ENCODE measurements at places on chromosomes 2 and 18.

DNA sequence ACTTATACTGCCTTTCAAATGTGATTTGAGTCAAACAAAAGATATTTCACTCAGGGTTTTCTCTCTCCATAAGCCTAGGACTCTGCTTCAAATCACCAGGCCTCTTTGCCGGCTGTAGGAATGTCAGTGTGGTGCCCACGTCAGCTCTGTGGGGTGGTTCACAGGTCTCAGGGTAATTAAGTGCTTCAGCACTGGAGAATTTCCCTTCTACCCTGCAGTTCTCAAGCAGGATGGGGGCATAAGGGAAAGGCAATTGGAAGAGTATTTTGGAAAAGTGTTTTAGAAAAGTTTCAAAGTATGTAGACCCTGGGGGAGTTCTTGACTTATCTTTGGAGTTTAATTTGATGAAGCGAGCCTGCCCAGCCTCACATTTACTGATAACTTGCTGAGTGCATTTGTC, 9.6 kb downstream of the CNGA3 start:
- no peak for DNase-seq

- DNase-seq = no peak
Observed at GRCh38 chr2:118568700-118569099, 278.7 kb downstream of the EN1 start.

DNA sequence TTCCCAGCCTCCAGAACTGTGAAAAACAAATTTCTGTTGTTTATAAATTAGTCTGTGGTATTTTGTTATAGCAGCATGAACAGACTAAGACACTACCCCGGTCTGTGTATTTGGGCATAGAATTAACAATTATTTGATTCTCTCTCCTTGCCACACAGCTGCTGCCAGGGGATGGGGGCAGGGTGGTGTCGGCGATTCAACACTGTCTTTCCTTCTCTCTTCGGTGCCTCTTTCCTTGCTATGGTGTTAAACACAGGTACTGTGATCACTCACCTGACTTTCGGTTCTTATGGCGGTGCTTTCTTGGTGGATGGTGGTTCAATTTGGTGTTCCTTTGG, 50.8 kb upstream of the CTAGE1 start:
- no peak for DNase-seq

DNA sequence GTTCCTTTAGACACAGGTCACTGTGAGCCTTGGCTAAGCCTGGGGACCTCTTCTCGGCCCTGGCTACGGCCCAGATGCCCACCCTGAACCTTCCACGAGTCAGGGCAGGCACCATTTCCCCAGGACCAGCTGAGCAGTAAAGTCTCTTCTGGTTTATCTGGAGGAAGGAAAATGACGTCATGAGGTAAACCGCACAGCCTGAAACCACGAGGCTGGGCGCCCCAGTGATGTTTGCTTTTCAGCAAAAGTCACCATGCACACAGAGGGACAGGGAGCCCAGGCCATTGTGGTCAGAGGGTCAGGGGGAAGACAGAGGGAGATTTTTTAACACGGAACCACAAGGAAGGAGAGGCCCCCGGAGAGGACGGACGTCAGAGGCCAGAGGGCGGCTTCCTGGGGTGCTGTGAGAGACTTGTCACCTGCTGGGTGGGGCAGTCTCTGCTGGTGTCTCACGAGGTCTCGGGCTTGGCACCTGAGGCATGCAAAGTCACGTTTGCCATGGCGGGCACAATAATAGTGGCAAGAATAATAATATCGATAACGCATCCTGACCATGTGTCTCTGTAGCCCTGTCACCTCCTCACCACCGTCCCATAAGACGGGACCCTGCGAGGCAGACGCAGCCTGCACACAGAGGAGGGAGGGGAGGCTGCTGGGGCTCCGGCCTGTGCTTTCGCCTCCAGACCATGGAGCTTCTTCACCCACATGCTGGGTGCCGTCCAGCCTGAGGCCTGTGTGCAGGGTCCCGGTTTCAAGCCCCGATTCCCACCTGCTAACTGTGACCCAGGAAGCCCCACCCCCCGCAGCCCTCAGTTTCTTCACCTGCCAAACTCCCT, 33.2 kb upstream of the FOSL2 start:
- peak; percentile 71 for DNase-seq

GRCh38 chr2:27307545-27308358, 493 bp downstream of the UCN start:
- DNase-seq = no peak
